ENCODE measurements at places on chromosomes 4 and X. TPM values are rescaled to one million over a fixed set of nuclear protein-coding genes. Genes with fewer than 3 reads are reported as not detected.
A peak's percentile ranks its signal among the peaks of the same experiment; 100 is the strongest.

Gene GLRA3
- total RNA-seq: 0.41 TPM

DNA sequence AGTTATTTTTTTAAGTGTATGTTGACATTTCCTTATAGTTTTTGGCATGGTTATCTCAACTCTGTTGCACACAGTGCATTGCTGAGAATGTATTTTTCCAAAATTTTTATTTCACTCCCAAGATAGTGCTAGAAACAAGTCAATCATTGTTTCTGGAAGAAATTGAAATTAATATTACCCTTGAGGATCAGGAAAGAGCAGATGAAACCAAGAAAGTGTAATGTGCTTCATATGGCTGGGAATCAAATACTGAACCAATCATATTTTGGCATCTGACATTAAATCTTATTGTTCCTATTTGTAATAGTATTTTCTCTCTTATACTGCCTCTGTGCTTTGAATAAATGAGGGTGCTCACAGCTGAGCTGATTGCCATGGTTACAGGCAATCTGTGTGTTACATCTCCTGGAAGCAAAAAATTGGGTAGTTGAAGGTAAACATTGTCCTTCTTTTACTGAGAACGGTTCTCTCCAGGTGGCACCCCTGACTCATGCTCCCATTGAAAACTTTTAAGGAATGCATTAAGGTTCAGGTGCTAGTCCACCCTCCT lies 358.2 kb upstream of the NR3C2 start:
- no peak for DNase-seq

Gene MAGEA9B
- not detected for total RNA-seq

DNA sequence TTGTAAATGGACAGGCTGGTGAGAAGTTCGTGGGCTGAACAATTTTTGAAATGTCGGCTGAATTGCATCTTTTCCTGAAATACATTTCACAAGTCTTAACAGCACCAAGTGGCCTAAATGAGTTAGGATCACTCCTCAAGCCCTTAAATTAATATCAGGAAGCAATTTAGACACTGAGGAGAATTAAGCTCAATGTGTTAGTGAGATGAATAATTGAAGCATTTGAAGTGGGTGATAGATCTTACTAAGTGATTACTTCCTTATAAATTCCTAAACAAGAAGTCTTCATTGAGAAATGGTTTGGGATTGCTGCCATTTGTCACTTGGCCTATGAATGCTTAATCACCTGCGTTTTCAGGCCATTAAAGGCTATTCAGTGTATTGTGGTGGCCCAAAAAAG lies 116.8 kb downstream of the NAA11 start:
- no peak for DNase-seq

DNA sequence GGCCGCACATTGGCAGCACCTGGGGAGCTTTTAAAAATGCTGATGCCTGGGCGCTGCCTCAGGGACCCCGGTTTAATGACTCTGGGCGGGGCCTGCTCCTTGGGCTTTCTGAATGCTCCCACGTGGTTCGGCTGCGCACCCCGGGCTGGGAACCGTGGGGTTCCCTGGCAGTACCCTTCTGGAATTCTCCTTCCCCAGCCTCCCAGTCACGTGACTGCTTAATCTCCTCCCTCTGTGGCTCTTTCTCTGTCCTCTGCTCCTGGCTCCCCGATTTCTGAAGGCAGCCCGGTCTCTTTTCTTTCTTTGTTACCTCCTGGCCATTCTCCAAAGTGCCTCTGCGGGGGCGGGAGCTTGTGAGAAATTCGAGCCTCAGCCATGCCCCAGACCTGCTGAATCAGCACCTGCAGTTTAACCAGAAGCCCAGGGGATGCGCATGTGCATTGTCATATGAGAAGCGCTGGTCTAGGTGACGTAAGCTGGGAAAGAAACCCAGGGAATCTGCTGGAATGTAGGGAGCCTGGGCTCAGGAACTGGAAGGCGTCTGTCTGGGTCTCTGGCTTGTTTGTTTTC lies 16.6 kb downstream of the CLCN4 start:
- DNase-seq: peak; percentile 82

DNA sequence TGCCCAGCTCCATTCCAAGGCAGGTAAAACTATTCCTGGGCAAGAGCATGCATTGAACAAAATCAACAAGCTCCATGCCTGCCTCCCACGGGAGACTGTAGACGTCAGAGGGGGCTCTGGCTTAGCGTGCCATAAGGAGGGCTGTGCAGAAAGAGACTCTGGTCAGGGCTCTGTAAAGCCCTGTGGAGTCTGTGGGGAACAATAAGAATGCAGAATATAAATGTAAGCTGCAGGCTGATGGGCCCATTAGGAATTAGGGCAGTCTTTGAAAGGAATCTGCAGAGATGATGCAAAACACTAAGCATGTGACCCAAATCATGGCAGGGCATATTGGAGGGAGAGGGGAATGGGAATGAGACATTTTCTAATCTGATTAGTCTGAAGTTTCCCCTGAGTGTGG lies 170.3 kb downstream of the EFHC2 start:
- DNase-seq: no peak

Gene CTAG1A
- total RNA-seq: not detected

DNA sequence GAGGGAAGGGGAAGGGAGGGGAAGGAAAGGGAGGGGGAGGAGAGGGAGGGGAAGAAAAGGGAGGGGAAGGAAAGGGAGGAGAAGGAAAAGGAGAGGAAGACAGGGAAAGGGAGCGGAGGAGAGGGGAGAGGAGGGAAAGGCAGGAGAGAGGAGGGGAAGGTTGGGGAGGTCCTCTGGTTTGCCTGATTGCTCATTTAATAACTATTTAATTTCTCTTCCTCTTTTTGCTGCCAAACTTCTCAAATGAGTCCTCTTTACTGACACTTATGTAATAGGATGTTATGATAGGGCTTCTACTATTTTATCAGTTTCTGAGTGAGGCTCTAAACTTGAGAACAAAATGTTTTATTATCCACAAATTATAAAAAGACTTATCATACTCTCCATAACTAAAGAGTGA lies 35.4 kb upstream of the PPA2 start:
- DNase-seq: no peak

DNA sequence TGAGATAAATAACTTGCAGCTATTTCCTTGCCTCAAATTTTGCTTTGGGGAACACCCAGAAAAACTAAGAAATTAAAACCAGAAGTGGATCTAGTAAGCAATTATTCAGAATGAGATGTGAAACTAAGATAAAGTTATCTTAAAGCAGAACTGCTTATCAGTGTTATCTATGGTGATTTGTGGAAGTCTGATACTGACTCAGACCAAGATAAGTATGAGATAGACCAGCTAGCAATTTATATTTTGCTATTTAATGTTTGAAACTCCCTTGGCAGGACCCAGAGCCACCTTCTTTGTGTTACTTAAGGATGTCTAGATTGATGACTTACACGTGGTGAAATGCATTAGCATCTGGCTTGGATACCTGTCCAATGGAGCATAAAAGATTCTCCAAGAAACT lies 368.1 kb downstream of the EPHA5 start:
- DNase-seq: no peak

- no peak for DNase-seq
These were observed 316.7 kb upstream of the HTR2C start for GRCh38 chrX:114267142-114267541.

Gene FAM241A
- total RNA-seq: 8.5 TPM

DNA sequence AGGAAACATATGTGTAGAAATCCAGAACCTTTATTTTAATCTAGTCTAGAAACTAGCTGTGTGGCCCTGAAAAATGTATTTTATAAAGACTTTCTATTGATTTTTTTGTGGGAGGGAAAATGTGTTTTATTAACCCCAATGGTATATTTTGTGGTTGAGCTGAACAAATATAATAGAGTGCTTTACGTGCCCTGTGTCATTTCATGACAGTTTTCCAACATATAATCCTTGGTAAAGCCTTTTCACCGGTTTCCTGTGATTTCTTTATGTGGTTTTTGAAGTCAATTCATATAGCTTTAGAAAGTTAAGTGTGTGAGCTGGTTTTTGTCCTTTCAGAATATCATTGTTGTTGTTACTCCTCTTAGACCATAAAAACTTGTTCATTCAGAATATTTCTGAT lies 375.7 kb downstream of the ADGRL3 start:
- DNase-seq: no peak

- no peak for DNase-seq
These were observed 78.6 kb upstream of the LDB2 start for GRCh38 chr4:16977081-16977480.

DNA sequence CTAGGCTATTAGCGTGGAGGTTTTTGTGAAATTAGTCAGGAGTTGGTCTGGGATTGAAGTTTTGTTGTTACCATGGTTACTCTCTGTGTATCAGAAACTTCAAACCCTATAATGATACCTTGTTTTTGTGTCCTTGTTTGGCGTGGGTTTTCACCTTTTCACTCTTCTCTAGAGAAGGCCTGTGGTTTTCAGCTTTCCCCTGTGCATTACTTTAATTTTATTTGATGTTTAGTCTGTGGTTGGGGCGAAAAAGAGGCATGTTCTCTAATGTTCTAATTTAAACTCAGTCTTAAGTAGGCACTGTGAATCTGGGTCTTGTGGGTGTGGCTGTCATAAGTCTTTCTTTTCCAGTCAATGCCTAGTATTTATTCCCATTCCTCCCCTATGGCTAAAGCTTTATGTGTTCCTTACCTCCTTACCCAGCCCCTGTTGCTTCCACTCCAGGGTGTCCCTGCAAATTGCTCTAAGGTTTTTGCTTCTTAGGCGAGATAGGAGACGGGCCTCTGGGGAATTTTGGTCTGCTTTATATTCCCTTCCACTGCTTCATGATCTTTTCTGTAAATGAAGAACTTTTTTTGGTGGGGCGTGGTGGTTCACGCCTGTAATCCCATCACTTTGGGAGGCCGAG lies 326.3 kb upstream of the ZCCHC13 start:
- DNase-seq: no peak

DNA sequence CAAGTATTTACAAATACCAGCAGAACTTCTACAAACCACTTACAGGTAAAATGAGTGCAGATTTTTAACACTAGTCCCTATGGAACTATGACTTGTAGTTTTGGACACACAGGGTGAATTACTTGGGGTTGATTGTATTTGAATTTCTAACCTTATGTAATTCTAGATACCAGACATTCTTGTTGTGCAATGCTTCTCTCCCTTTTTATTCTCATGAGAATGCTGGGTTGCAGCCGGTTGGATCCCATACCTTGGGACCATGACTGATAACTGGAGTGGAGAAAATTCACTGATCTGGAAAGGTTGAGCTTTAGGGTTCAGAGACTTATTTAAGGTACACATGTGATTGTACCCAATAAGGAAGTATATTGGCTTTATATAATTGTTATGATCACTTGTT lies 8.8 kb downstream of the TET2 start:
- no peak for DNase-seq

DNA sequence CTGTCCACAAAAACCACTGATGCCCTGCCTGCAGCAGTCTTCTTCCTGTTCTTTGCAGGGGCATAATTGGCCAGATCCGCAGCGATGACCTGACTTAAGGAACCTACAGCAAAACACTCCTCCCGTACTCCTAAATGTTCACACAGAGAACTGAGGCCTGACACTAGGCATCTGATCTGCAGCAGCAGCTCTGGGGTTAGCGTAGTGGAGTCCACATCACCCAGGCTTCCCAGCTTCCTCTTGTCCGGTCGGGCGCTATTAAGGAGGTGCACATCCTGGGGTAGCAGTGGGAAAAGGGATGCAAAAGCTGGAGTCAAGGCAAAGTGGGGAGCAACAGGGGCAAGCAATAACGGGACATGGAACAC lies 758 bp downstream of the SCFD2 start:
- DNase-seq: no peak

Gene UTP14A
- 14.5 TPM for total RNA-seq

GRCh38 chr4:101019941-101020401 lies 327.4 kb downstream of the PPP3CA start:
- no peak for DNase-seq

DNA sequence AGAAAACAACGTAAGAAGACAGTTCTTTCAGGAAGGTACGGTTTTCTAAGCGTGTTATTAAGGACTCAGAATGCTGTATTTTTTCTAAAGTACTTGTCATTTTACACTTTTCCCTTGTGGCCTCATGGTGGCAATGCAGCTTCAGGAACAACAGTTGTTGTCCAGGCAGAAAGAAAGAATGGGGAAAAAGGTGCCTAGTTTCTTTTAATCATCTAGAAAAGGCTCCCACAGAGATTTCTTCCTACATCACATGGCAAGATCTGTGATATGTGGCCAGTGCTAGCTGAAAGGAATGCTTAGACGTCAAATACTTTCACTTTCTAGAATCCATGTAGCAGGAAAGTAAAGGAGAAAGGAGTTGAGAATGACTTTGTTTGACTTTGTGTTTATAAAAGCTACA lies 49.0 kb upstream of the TRAM1L1 start:
- no peak for DNase-seq

Gene GCNA
- total RNA-seq: 2.1 TPM

DNA sequence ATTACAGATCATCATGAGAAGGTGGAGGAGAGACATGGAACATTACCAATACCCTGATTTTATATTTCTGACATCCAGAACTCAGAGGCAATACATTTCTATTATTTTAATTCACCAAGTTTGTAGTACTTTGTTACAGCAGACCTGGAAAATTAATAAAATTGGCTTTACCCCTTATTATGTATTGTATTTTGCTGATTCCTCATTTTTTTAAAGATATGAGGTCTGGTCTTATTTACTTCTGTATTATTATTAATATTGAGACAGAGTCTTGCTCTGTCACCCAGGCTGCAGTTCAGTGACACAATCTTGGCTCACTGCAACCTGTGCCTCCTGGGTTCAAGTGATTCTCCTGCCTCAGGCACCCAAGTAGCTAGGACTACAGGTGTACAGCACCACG lies 357.3 kb upstream of the TECRL start:
- DNase-seq: no peak

GRCh38 chr4:25310066-25310802 lies 2.3 kb upstream of the ZCCHC4 start:
- DNase-seq: no peak

Gene PPEF2
- not detected for total RNA-seq

Gene LAS1L
- total RNA-seq: 8.2 TPM

DNA sequence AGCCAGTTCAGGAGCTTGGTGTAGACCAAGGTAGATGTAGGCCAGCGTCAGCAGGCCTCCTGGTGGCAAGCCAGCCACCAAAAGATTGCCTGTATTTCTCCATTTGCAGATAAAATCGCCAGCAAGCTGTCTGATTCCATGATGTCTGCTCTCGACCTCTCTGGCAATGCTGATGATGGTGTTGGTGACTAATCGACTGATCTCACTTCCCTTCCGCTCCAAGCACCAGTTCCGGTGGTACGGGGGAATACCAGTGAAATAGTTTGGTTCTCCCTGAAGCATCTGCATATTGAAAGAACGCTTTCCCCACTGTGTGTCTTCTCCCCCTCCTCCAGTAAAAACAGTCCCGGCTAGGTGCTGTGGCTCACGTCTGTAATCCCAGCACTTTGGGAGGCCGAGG lies 30.4 kb downstream of the GNL3L start:
- no peak for DNase-seq

DNA sequence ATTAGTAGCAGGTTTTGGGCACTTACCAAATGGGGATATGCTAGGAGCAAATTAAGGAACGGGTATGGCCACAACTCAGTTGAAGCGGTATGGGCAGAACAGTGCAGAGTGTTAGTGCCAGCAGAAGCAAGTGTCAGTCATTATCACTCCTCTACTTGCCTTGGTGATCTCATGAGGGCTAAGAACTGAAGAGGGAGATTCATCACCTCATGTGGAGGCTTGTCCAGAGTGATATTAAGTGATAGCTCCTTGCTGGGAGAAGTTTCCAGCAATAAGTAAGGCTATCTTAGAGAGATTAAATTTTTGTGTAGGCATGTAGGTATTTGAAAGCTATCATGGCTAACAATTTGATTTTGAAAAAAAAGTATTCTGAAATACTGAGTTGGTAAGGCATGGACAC lies 615.4 kb upstream of the SMIM31 start:
- DNase-seq: no peak

GRCh38 chr4:183107891-183108459 lies 8.9 kb downstream of the WWC2 start:
- no peak for DNase-seq

Gene SPATA4
- total RNA-seq: 1.6 TPM

GRCh38 chr4:3263053-3263875 lies 14.3 kb downstream of the MSANTD1 start:
- no peak for DNase-seq

All from uterus (tissue), 4 donors.